ENCODE measurements at places on chromosomes 7 and 10. TPM values are rescaled to one million over a fixed set of nuclear protein-coding genes. Genes with fewer than 3 reads are reported as not detected.

The DYDC2 gene
- not detected for total RNA-seq

The NPTX2 gene
- not detected for total RNA-seq

The GHRHR gene
- not detected for total RNA-seq

The GIMAP1 gene
- total RNA-seq, result not detected

The NPVF gene
- total RNA-seq, result not detected

The LRRTM3 gene
- total RNA-seq, result not detected

The ARPC1B gene
- 107 TPM for total RNA-seq

The VSTM4 gene
- total RNA-seq, result not detected

The ARHGEF5 gene
- 51.5 TPM for total RNA-seq

The SPDYE16 gene
- total RNA-seq, result not detected

The ZCWPW1 gene
- 4.1 TPM for total RNA-seq

The SPDYE9 gene
- not detected for total RNA-seq

The FAM25G gene
- not detected for total RNA-seq

The FBXL13 gene
- 1.3 TPM for total RNA-seq

The DDX50 gene
- total RNA-seq, result 39.1 TPM

The CPEB3 gene
- 2.8 TPM for total RNA-seq

The CYP26A1 gene
- 2.1 TPM for total RNA-seq

The LRRC4 gene
- total RNA-seq, result not detected

The LIPK gene
- not detected for total RNA-seq

The SPDYE6 gene
- total RNA-seq, result not detected

The GIMAP8 gene
- not detected for total RNA-seq

The SPDYE2B gene
- total RNA-seq, result not detected

The CNPY4 gene
- total RNA-seq, result 5.6 TPM

The VWDE gene
- 21.3 TPM for total RNA-seq

The TTYH3 gene
- 167 TPM for total RNA-seq

The TRIP6 gene
- 63.5 TPM for total RNA-seq

The ZFYVE27 gene
- total RNA-seq, result 28.3 TPM

The NODAL gene
- not detected for total RNA-seq

The FAM180A gene
- total RNA-seq, result not detected

The AOC1 gene
- 1.8 TPM for total RNA-seq
